ENCODE measurements at places on chromosomes 12 and 14.

DNA sequence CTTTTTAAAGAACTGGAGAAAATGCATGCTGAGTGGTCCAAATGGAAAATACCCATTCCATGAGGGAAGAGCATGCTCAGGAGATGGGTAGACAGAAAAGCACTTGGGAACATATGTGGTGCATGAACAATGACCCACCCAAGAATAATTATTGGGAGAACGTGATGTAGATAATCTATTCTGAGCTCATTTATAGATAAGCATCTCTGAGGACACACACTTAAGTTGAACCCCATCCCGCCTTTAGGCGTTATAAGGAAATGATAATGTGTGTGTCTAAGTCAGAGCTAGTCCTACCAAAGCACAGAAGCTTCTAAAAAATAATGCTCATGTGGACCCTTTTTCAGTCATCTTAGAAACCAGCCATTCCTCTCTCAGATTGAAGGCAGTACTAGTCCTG lies 189.9 kb downstream of the KTN1 start:
- DNase-seq: no peak

- no peak for DNase-seq
Measured at GRCh38 chr12:94831081-94831751, 172.3 kb downstream of the NDUFA12 start.

DNA sequence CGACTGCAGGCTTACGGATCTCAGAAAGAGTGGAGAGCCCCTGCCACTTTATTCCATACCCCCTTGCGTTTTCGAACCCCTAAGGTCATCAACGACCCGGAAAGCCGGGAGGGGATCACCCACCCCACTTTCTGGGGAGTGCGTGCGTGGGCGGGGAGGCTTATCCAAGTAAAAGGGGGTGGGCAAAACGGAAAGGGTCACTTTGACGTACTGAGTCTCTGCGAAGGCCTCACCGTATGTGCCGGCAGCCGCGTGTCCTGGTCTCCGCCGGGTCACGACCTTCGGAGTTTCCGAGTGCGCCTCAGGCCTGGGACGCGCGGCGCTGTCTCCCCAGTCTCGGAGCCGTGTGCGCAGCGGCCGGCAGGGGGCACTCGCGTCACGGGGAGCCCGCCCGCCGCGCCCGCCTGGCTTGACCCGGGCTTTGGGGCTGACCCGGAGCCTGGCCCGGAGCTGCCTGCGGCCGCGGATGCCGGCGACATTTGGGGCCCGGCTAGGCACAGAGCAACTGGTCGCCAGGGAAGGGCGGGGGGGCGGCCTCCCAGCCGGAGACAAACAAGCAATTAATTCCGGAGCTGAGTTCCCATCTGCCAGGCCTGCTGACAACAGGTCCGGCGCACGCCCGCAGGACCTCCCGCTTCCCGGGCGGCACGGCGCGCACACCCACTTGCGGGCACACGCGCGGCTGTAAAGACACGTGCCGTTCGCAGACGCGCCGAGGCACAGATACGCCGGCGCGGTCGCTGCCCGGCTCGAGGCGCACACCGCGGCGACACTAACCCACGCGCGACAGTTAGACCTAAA lies 890 bp upstream of the KIF26A start:
- peak; percentile 80 for DNase-seq

GRCh38 chr14:90444077-90444696 lies 47.4 kb downstream of the CALM1 start:
- no peak for DNase-seq

- DNase-seq: no peak
Measured at GRCh38 chr12:52162981-52163380, 28.8 kb downstream of the KRT80 start.

DNA sequence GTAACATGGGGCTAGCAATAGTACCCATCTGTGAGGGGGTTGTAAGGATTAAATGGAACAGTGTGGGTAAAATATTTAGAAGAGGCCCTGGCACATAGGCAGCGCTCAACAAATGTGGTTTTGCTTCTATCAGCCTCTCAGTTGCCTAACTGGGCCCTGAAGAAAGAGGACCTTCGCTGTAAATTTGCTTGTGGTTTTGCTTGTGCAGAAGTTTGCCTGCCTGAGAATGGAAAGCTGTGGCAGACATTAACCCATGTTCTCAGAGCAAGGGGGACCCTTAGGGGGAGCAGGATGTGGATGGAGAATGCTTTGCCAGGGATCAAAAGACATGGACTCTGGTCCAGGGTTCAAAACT lies 160.1 kb downstream of the BRMS1L start:
- no peak for DNase-seq

DNA sequence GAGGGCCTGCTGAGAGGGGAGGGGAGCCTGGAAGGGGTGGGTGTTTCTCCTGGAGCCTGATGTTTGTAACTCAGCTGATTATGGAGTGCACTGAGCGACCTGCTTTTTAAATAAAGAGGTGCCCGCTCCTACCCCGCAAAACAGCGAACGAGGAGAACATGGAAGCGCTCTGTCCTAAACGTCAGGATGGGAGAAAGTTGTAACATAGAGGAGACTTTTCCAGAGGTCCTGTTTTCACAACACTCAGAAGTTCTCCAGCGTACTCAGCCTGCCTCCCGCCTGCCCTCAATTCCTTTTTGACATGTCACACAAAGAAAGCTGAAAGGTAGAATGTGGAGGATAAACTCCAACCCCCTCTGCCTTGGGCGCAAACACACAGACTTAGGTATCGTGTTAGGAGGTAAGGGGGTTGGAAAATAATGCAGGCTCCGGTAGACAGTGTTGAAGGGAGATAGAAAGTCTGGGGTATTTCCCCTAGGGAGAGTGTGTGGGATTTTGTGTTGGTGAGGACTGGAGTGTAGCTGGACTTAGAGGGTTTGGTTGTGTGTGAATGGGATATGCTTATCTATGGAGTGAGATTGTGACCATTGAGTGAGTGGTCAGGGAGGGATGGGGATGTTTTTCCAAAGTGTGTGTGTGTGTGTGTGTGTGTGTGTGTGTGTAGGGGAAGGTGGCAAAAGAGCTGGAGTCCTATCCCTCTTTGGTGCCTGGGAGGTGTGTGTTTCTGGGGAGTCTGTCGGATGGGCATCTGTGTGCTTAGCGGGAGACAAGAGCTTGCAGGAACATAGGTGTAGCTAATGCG lies 2.1 kb downstream of the NTF3 start:
- no peak for DNase-seq

GRCh38 chr12:131162113-131162512 lies 208.4 kb downstream of the ADGRD1 start:
- no peak for DNase-seq

DNA sequence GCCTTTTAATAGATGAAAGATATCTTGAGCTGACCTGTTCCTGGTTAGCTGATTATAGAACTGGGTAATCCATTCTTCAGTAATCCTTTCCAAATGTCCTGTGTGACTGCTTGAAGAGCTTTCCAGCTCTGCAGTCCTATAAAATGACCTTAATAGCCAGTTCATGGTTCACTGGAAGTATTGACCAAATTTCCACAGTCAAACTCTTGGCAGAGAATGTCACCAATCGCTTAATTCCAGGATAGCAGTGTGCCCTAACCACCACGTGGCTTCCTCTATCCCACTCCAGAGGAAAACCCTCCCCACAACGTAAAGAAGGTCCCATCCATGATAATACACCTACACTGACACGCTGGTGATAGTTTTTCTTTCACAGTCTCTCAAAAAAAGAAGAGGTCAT lies 17.4 kb downstream of the PRKAB1 start:
- DNase-seq: no peak

GRCh38 chr14:54570631-54571415 lies 3.9 kb downstream of the SAMD4A start:
- no peak for DNase-seq

DNA sequence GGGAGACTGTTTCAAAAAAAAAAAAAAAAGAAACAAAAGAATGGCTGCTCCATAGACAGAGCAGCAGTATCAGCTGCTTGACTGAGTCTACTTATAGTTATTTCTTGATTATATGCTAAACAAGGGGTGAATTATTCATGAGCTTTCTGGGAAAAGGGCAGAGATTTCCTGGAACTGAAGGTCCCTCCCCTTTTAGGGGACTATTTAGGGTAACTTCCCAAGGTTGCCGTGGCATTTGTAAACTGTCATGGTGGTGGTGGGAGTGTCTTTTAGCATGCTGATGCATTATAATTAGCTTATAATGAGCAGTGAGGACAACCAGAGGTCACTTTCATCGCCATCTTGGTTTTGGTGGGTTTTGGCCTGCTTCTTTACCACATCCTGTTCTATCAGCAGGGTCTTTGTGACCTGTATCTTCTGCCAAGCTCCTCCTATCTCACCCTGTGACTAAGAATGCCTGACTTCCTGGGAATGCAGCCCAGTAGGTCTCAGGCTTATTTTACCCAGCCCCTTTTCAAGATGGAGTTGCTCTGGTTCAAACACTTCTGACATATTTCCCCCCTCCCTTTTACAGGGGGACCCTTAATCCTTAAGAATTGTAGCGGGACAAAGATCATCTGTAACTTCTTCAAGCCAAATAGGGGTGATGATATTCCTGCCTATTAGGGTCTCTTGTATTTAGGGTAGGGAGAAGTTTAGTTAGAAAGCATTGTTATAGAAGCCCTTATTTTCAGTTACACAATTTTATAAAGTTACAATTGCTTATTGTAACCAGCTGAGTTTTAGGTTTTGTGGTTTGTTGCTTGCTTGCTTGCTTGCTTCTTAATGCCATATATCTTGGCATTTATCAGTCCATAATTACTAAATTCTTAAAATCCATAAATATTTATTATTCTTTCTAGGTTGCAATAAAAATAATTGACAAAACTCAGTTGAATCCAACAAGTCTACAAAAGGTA lies 42.5 kb downstream of the MARK3 start:
- peak; percentile 7 for DNase-seq

DNA sequence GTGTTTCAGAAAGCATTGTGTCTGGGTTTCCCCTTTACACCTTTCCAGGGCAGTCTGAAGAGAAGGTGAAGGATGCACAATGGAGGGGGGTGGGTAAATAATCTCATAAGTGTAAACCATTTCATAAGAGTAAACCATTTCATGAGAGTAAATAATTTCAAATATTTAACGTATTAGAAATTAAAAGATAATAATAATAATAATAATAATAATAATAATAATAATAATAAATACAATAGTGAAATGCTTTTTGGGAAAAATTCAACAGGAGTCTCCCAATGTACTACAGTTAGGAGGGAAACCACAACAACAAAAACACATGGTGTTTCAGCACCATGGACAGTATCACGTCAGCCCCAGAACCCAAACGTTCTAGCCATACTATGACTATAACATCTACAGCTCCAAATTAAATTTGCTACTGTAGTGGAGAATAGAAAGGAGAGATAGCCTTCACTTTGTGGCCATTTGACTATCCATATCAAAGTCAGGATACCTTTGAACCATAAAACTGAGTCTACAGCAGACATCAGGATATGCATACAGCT lies 691.8 kb downstream of the BCL11B start:
- DNase-seq: no peak

DNA sequence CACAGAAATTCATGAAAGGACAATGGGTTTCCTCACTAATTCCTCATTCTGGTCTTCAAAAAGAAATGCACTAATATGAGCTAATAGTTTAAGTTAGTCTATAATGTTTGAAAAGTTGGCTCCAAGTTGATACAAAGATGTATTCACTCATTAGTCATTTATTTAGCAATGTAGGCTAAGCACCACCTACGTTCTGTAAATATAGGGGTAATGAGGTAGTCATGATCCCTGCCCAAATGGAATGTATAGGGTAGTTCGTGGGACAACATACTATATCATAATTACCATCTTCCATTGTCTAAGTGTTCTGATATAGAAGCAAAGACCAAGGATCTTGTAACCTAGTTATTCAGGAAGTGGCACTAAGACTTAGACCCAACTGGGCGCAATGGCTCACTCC lies 86.5 kb downstream of the DIO2 start:
- no peak for DNase-seq

GRCh38 chr12:89470741-89471509 lies 53.7 kb downstream of the GALNT4 start:
- DNase-seq: no peak

- DNase-seq: no peak
Measured at GRCh38 chr12:52878507-52879393, 26.1 kb downstream of the KRT8 start.

- DNase-seq: no peak
Measured at GRCh38 chr14:69493791-69494190, 9.3 kb downstream of the PLEKHD1 start.

DNA sequence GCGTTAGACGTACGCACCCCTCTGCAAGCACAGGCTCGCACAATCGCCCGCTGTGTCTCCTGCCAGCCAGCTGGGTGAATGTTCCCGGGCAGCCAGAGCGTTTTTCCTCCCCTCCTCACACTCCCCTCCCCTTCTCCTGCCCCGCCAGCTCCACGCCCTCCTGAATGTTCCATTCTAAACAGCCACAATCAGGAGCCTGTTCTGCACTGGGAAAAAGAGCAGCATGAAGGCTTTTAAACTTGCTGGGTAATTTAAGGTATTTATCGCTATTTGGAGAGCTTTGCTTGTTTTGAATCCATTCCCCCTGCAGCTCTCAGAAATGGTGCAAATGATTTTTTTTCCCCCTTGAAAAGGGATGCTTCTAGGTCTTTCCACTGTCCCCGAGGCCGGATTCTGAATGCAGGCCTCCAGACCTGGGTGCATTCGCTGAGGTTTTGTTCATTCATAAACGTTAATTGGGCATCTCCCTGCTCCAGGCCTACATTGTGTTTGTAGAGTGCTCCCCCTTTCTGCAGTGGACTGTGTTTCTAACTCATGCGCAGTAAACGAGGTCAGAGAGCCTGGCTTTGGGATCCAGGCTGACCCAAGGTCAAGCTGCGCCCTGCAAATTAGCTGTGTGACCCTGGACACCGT lies 212.5 kb downstream of the CHST11 start:
- DNase-seq: no peak

GRCh38 chr14:99430491-99430890 lies 50.2 kb downstream of the SETD3 start:
- no peak for DNase-seq

GRCh38 chr14:86193756-86194155 lies 663.8 kb downstream of the FLRT2 start:
- DNase-seq: no peak

DNA sequence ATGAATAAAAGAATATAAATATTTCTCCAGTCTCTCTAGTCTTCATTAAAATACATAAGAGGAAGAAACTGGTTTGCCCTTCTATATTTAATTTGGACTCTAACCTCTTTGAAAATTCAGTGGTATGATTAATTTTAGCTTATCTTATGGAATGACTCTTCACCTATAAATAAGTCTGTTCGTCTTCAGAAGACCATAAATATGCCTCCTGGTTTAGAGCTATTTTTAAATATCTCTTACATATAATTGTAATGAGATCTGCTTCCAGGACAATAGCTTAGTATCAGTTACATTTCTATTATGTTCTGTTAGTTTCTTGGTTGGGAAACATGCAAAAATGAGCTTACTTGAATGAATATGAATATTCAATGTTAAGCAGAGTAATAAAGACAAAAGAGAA lies 257.5 kb upstream of the HMGA2 start:
- DNase-seq: no peak

GRCh38 chr12:124338876-124339603 lies 44.1 kb downstream of the RFLNA start:
- DNase-seq: no peak

- DNase-seq: no peak
Measured at GRCh38 chr14:50985124-50985858, 41.0 kb upstream of the PYGL start.

- no peak for DNase-seq
Measured at GRCh38 chr12:7099290-7099996, 7.2 kb upstream of the C1R start.

Measured in stimulated activated CD4-positive, alpha-beta T cell treated with anti-CD3 and anti-CD28 coated beads, Interleukin-2, amount 100 ng/mL, for 48 hours (primary cell).